DMS153 (cell line): ENCODE measurements at places on chromosomes 5 and 9.

DNA sequence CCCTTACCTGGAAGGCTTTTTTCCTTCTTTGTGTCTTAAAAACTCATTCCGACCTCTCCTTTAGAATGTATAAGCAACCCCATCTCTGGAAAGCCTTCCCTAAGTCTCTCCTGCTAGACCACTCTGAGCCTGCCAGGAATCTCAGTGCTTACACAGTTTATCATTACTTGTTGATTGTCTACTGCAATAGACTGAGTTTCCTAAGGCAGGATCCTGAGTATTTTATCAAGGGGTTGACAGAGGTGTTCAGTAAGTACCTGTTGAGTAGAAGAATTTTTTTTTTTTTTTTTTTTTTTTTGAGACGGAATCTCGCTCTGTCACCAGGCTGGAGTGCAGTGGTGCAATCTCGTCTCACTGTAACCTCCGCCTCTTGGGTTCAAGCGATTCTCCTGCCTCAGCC, 2.6 kb upstream of the TJP2 start:
- DNase-seq: no peak

DNA sequence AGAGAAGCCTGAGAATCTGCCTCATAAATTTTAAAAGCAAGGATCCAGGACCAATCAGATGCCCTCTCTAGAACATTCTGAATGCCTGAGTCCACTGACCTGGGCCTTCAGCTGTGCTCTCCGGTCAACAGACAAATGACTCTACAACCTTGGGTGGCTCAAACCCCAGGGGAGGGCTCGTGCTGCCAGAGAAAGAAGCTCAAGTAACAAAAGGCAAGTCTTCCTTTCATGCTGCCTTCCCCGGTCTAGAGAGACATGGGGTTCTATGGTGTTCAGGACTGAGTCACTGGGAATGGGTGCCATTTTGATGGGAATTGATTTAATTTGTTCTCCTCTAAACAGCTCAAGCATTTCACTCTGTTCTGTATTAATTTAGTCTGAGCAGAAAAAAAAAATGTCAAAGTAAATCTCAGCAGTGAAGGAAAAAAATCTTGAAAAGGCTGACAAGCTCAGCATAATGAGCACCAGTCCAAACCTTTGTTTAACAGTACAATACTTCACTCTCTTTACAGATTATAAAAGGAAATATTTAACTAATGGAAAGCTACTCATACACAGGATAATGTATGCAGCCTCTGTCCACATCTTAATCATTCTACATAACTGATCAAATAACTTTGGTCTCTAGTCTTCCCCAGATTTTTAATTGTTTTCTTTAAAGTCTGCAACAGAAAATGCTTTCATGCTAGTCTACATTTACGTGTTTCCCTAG, 191.0 kb downstream of the GLIS3 start:
- DNase-seq: no peak

DNA sequence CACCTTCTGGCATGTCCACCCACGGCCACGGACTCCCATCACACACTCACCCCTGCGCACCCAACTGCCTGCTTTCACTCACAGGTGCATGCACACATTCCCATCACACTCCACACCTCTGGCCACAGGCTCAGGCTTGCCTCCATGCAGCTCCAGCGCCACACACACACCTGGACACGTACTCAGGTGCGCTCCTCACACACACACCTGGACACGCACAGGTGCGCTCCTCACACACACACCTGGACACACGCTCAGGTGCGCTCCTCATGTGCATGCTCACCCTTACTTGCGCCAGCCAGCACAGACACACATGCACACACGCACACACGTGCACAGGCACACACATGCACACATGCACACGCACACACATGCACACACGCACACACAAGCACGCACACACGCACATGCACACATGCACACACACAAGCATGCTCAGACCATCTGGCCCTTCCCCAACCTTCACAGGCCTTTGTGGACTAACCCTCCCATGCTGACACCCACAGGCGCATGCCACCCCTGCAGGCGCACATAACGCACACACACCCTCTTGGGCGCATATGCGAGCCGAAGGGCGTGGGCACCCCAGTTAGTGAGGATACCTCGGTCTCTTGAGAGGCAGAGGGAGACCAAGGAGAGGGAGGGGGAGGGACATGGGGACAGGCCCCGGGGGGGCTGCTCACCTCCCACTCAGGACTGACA, 8.3 kb downstream of the GRIN1 start:
- DNase-seq: no peak

DNA sequence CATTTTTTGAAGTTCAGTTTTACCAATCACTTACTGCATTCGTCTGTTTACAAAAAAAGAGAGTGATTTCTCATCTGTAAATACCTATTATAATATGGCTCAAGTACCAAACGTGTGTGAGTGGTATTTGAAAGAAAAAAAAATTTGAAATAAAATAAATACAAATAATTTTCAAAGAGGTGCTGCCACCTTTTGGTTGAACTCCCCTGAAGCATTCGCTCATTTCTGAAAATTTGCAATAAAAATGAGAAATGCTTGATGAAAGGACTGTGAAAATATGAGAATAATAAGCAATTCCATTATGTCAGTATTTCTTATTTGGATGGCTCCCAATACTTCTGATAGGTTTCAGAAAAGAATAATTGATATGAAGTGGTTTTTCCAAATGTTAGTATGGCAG, 409.9 kb downstream of the CTNND2 start:
- no peak for DNase-seq

GRCh38 chr9:30522486-30522885, 1862.0 kb upstream of the ACO1 start:
- DNase-seq: no peak

GRCh38 chr5:38825494-38825893, 20.3 kb upstream of the OSMR start:
- no peak for DNase-seq
